Thoracic aorta (tissue), 2 donors: ENCODE measurements at places on chromosomes 3 and 15. TPM values are rescaled to one million over a fixed set of nuclear protein-coding genes. Genes with fewer than 3 reads are reported as not detected.

DNA sequence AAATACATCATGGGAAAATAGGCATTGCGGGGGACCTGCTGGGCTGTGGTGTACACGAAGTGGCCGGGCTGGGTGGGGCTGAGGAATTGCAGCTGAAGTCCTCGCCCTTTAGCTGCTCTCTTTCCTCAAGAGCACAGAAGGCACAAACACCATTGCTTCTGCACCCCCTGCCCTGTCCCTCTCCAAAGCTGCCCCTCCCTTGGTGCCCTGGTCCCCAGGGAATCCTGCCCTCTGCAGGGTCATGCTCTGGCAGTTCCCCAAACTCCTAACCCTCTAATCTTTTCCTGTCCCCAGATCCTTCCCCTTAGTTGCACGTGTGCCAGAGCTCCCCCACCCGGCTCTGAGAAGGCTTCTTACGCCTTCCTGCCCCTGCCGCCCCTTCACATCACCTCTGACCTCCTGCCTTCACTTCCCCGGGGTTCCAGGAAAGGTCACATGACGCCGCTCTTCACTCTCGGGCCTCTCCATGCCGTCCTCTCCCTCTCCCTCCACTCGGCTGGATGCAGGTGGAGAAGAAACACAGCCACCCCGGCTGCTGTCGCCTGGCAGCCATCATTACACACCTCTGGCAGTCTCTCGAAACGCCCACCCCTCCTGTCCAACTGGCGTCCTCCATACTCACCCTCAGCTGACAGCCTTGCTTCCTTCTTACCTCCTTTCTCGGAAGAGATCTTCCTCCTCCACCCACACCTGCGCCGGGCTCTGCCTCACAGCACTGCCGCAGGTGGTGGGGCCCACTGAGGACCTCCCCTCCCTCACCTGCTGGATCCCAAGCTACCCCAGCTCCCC, 6.9 kb upstream of the PCSK6 start:
- DNase-seq, result no peak

DNA sequence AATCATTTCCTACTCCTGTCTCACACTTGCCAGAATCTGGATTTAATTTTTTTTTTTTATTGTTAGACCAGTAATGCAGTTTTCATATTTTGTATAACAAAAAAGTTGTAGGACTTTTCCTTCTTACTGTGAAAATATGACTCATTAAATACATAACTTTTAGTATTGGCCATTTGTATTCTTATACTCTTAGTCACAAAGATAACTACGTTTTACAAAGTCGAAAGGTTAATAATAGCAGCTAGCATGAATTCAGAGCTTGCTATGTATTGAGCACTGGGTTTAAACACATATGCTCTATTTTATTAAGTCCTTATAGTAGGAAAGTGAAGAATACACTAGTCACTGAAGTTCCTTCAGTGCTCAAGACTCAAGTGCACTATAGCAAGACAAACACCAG, 43.1 kb downstream of the LRRN1 start:
- DNase-seq, result no peak

DNA sequence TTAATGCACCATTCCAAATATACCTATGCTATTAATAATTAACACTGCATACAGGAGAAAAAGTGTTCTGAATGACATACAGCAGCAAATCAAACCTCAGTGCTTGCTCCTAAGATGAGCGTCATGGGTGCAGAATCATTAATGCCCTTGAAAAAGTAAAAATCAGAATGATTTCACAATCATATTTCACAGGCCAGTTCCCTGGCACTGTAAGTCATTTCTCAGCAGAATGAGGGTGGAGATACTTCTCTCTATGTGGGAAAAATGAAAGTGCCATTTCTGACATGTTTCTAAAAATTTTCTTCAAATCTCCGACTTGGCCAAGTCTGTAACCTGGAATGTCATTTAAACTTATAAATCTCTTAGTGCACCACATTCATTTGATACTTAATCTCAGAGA, 549.8 kb upstream of the AGTR1 start:
- no peak for DNase-seq

- no peak for DNase-seq
These were observed 69.0 kb downstream of the ANKRD28 start for GRCh38 chr3:15728766-15729165.

DNA sequence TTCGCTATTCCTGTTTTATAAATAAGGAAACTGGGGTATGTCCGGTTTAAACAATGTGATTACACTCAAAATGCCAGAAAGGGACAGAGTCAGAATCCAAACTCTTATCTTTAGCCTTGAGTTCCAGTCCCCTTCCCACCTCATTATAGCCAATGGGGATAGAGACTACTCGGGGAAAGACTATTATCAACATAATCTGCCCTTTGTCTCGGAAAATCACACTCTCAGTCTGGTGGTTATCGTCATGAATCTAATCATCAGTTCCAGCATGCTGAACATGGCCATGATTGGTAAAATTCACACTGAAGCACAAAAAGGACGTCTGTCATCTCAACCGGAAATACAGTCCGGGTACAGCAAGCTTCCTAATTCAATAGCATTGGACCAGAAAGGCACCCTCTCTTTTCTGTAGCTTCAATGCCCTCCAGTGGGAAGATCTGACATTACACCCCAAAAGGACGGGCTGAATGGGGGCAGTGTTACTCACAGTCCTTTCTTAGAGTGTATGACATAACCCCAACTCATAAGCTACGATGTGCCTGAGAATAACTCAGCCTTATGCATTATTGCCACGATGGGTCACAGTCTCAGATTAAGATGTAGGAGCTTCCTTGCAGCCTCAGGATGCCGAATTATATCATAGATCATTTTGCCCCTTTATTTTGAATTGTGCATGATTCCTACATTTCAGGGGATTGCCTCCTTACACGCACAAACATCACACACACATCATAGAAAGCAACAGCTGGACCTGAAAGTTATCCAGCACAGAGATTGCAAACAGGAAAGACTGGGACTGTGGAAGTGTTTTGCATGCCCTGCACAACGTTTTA, 390.4 kb upstream of the LMCD1 start:
- DNase-seq, result peak; percentile 39

DNA sequence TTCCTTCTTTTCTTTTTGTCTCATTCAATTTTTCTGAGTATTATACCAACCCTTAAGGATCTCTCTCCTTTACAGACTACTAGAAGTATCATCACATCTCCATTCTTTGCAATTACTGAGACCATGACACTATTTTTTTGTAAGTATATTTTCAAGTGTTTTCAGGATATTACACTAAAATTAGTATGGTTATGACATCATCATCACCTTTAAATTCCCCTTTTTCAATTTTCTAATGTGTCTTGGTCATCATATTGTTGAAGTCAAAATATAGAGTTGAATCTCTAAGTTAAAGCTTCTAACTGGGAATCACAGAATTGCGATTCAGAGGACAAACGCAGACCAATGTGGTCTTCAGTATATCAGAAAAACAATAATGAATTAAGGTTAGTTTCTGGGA, 1475.1 kb downstream of the OTOL1 start:
- DNase-seq, result no peak

- no peak for DNase-seq
These were observed 26.4 kb upstream of the ZNF774 start for GRCh38 chr15:90325726-90326125.

DNA sequence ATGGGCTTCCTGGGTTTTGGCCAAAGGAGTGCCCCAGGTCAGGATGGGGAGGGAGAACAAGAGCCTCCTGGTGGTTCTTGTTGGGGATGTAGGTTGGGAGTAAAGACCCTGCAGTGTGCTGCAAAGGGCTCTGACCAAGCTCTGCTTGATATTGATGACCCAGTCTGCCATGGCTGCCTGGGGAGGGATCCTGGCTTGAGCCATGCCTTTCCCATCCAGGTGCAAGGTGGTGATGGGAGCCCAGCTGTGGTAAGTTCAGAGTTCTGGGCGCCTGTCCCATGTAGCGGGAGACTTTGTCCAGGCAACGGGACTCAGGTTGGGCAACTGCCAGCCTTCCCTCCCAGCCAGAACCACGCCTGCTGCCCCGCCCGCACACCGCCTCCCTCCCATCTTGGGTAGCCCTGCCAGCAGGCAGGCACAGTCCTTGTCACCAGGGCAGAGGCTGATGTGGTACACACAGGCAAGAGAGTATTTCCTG, 2.6 kb downstream of the GNAI2 start:
- no peak for DNase-seq

DNA sequence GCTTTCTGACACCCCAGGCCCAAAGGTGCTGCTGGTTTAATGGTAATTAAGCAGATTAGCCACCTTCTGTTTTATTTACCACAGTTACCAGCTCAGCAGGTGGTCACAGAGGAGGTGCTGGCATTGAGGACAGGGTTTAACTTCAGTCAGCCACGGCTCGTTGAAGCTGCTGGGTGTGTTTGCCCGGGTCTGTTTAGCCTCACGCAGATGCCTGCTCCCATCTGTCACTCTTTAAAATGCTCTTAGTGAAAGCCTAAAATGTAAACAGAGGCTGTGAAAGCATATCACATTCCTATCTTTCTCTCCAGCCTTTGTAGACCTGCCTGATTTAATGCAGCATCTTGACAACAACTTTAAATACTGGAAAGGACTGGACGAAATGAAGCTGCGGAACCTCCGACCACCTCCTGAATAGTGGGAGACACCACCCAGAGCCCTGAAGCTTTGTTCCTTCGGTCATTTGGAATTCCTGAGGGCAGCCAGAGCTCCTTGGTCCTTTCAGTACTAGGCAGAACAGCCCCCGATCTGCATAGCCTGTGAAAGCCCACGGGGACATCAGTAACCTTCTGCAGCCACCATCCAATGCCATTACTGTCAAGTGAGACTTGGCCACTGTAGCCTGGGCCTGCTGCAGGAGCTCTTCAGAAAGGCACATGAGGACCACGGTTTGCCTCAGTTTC, 156.0 kb downstream of the PDE8A start:
- no peak for DNase-seq

DNA sequence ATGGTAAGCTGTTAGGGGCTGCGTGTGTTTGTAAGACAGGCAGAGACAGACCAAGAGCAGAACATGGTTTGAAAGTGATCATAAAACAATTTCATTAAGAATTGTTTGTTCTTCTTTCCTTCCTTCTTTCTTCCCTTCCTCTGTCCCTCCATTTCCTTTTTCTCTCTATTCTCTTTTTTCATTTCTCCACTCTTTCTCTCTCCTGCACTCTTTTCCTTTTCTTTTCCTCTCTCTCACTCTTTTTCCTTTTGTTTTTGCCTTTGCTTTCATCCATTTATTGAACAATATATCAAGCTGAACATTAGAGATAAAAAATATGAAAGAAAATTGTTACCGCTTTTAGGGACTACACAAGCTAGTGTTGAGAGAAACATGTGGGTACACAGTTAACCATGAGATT, 62.2 kb upstream of the GOLIM4 start:
- no peak for DNase-seq

DNA sequence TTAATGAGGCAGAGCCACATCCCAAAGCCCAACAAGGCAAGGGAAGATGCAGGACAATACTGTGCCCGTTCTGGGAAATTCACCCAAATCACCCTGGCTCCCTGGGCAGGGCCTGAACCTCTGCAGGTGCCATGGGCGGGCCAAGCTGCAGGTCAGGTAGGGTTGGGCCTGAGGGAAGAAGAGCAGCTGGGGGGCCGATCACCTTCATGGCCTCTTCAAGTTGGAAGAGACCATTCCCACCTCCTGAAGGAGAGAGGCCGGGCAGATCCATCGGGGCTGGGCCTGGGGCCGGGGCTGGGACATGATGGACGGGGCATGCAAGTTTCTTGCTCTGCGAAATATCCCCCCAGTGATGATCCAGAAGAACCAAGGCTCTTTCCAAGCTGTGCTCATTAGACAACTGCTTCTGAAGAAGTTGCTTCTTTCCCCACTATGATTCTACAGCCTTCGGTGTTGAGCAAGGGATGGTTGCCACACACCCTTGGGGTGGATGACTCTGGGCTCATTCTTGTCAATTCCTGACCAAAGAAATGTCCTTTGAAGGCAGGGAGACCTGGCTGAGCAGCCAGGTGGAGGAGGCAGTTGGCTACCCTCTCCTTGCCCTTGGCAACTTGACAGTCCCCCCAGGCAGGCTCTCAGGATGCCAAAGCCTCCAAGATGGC, 38.2 kb downstream of the KLHL25 start:
- DNase-seq, result no peak

DNA sequence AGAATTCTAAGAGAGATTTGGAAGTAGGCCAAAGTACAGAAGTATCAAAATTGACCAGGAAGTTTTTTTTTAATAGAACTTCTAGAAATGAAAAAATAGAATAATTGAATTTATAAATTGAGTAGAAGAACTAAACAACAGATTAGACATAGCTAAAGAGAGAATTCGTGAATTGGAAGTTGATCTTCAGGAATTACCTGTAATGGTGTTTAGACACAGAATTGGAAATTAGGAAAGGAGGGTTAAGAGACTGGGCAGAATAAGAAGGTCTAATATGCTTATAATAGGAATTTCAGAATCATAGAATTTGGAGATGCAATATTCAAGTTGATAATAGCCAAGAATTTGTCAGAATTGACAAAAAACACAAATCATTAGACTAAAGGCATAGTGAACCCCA, 16.2 kb downstream of the ACVR2B start:
- no peak for DNase-seq

GRCh38 chr3:46865031-46865507, 1.8 kb upstream of the MYL3 start:
- DNase-seq, result no peak

- DNase-seq, result no peak
These were observed 52.1 kb upstream of the P3H2 start for GRCh38 chr3:190172751-190173150.

DNA sequence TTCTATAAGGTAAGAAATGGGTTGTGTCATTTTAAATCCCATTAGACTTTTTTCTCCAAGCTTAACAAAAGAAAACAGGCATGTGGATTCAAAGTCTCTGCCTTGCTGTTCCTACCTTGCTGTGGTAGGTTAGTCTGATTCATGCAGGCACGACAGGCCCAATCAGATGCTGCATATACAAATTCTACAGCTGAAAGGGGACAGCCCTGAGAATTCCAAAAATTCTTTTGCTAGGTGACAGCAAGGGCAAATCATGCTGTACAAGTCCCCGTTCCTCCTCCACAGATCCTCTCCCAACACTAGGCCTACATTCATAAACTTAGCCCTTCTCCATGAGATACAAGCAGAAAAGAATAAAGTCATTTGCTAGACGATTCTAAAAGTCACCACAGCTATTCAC, 161.2 kb upstream of the THBS1 start:
- no peak for DNase-seq

GRCh38 chr15:80060356-80061006, 1.0 kb downstream of the ZFAND6 start:
- DNase-seq, result peak; percentile 12

GRCh38 chr3:188287762-188288505, 134.0 kb downstream of the LPP start:
- no peak for DNase-seq

DNA sequence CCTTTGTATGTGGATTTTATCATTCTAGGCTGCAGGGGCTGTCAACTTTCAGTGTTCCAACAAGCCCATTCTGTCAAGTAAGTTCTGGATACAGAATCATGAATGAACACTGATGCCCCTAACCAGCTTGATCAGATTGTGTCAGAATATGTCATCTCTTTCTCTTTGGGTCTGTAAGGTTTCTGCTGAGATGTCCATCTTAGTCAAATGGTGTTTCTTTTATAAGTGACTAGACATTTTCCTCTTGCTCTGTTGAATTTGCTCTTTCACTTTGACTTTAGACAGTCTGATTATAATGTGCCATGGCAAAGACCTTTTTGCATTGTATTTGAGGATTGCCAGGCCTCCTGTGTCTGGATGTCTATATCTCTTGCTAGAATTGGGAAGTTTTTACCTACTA, 660.9 kb upstream of the CBLB start:
- no peak for DNase-seq

- no peak for DNase-seq
These were observed 49.4 kb upstream of the HES1 start for GRCh38 chr3:194086388-194087075.

Gene CA12
- 8.1 TPM for total RNA-seq

Gene SLC22A14
- total RNA-seq, result not detected

Gene HHATL
- not detected for total RNA-seq

Gene ALPK3
- total RNA-seq, result 81.1 TPM

Gene SCN11A
- total RNA-seq, result not detected
